ENCODE measurements at places on chromosomes 2 and 18. TPM values are rescaled to one million over a fixed set of nuclear protein-coding genes. Genes with fewer than 3 reads are reported as not detected.
A peak's percentile ranks its signal among the peaks of the same experiment; 100 is the strongest.

DNA sequence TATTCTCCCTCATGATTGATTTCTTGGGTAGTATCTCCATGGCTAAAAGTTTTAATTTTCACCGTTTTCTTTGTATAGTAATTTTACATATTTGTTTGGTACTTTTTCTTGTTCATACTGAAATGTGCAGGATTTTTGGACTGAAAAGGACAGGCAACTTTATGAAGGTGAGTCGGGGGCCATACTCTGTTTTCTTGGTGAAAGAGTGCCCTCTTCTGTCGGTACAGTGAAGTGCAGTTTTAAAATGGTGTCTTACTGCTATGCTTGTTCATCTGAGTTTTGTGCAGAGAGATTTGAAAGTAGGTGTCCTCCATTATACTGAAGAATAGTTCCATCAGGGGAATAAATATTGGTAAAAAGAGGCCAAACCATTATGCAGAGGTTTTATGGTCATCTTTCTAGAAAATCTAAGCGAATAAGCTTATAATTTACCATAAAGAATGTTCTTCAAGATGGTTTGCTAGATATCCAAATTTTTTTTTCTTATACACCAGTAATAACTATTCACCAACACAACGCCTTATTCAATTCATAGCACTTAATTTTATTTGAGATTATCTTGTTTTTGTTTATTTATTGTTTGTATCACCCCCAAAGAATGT, 8.7 kb upstream of the SERPINB13 start:
- peaks cover 19% of the 10 kb centered on the region for H3K27me3 ChIP-seq
- H3K27ac ChIP-seq: no peak overlapping the region
- no peak for DNase-seq
- no peaks in the 10 kb centered on the region for H3K36me3 ChIP-seq

Gene SCTR
- not detected for total RNA-seq

Gene TEX261
- 55.5 TPM for total RNA-seq

DNA sequence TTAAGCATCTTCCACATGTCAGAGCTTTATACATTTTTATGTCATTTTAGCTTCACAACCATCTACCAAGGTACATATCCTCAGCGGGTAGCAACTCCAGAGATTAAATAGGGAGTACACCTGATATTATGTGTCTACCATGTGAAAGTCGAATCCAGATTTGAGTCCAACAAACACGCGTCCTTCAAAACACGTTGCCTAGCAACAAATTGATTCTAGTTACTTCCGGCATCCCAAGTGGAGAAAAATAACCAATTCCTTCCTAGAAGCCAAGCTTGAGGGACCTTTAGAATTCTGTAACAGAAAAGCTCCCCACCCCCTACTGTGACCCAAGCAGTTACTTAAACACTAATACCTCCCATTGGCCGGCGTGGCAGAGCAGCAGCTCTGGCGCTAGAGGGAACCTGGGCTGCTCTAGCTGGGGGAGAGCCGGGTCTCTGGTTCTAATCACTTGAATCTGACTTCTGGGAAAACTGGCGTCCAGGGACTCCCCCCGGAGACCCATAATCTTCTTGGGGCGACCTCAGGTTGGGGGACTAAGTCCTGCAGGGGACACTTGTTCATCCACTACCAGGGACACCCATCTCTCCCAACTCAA, at the start of gene ERICH2:
ERICH2 (plus strand) TSS at position 371 of the 598 bp plus-strand sequence. CDS start 304 bp downstream, outside the sequence.
- H3K27me3 ChIP-seq: peaks cover 36% of the 10 kb centered on the region
- no peak for DNase-seq
- H3K4me3 ChIP-seq: peak within 1 kb of the TSS; percentile 91
- H3K27ac ChIP-seq: peak within 1 kb of the TSS; percentile 70
- H3K36me3 ChIP-seq: no peaks in the 10 kb centered on the region

- H3K36me3 ChIP-seq: no peaks in the 10 kb centered on the region
- DNase-seq: no peak
- H3K27ac ChIP-seq: no peak overlapping the region
- H3K4me1 ChIP-seq: no peaks in the 10 kb centered on the region
Measured at GRCh38 chr18:69157906-69158305, 242.8 kb upstream of the DOK6 start.

Gene IL1F10
- not detected for total RNA-seq

- H3K36me3 ChIP-seq: no peaks in the 10 kb centered on the region
- no peak overlapping the region for H3K4me3 ChIP-seq
- no peak overlapping the region for H3K27ac ChIP-seq
- DNase-seq: no peak
- no peaks in the 10 kb centered on the region for H3K4me1 ChIP-seq
Measured at GRCh38 chr2:37544591-37545031, 126.8 kb downstream of the CDC42EP3 start.

GRCh38 chr2:193476171-193476800, 1281.6 kb upstream of the TMEFF2 start:
- no peaks in the 10 kb centered on the region for H3K36me3 ChIP-seq
- DNase-seq: no peak
- no peak overlapping the region for H3K4me3 ChIP-seq
- H3K4me1 ChIP-seq: peaks cover 7% of the 10 kb centered on the region
- no peak overlapping the region for H3K27ac ChIP-seq

- peaks cover 8% of the 10 kb centered on the region for H3K27me3 ChIP-seq
- H3K4me3 ChIP-seq: no peak overlapping the region
- no peaks in the 10 kb centered on the region for H3K36me3 ChIP-seq
- peaks cover 1% of the 10 kb centered on the region for H3K4me1 ChIP-seq
Measured at GRCh38 chr2:44291281-44292248, 16.3 kb downstream of the SLC3A1 start.

Gene POMC
- 6.1 TPM for total RNA-seq

Gene GPAT2
- total RNA-seq: 14.0 TPM

Measured in activated naive CD8-positive, alpha-beta T cell treated with anti-CD3 and anti-CD28 coated beads, Interleukin-2, amount 10 ng/mL, durations not matched to agents 7 days and 5 days (primary cell).